ENCODE measurements at places on chromosomes 3 and 15.

- DNase-seq = no peak
These were observed 137.4 kb downstream of the SERPINI1 start for GRCh38 chr3:167872941-167873340.

GRCh38 chr3:12127391-12127790 lies 31.3 kb downstream of the TIMP4 start:
- no peak for DNase-seq

DNA sequence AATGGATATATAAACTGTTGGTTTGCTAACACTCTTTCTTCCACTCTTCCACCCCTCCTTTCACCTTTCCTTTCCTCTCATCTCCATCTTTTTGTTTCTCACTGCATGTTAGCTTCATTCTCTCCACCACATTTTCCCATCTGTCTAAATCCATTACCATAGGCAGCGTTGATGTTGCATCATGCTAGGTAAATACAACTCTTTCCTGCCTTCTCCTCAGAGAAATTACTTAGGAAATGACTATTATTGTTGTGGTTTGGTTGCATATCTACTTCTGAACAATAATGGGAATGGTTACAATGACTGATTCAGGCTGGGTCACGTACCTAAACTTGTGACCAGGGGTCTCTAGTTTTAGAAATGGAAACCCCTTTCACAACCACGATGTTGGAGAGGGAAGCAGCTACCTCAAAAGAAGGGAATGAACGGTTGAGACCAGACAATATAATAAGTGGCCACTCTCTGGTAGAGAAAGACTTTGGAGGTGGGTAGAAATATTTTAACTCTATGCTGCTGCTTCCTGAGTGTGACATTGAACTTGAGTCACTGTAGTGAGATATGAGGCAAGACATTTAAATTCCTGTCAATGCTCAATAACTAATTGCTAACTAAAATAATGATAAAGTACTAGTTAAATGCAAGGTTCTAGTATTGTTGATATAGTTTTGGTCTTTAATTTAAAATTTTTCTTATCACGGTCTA lies 314.1 kb upstream of the TGFBR2 start:
- no peak for DNase-seq

GRCh38 chr3:74059301-74059922 lies 434.7 kb upstream of the PDZRN3 start:
- no peak for DNase-seq

DNA sequence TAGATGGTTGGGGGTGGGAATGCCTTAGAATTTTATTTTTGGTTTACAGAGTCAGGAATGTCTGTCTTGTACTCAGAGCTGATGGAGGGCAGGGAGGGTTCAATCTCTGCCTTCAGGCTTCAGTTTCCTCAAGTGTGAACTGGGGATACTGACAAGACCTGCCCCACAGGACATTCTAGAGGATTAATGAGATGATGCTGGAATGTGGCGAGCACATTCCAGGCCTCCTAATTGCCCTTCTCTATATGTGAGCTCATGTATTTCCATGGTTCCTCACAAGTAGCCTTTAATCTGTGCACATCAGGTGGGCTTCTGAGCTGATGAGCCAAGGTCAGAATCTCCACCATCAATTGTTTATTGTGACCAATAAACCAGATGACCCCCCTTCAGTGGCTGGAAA lies 90.4 kb downstream of the CACNA2D3 start:
- no peak for DNase-seq

- DNase-seq = no peak
These were observed 654.9 kb upstream of the TBL1XR1 start for GRCh38 chr3:177852001-177852807.

DNA sequence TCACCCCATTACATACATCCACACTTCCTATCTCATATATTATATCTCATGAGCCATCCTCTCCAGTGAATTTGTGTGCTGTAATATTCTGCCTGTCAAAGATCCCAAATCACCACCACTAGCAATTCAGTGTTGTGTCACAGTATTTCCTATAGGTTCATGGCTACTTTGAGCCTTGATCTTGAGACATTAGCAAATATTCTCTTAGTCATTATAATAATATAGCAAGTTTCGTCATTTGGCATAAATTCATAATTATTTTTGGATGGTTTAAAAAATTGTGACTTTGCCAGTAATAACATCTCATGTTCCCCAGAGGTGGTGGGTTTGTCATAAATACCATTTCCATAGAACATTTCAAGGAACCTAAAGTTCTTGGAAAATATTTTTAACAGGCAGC lies 47.7 kb downstream of the CMSS1 start:
- no peak for DNase-seq

DNA sequence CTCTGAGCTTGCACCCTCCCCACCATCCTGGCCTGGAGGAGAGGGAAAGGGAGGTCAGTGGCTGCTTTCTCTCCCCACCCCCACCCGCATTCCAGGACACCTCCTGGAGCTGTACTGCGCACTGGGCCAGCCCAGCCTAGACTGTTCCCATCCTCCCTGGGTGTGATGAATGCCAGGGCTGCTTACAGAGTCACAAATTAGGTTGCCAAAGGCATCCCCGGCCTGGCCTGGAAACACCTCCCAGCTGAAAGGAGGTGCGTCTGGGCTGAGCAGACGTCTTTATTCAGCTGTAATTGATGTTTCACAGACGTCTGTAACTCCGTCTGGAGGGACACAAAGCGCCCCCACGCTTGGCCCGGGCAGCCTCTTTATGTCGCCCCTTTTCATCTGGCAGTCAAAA lies 47.6 kb downstream of the RHCG start:
- no peak for DNase-seq

DNA sequence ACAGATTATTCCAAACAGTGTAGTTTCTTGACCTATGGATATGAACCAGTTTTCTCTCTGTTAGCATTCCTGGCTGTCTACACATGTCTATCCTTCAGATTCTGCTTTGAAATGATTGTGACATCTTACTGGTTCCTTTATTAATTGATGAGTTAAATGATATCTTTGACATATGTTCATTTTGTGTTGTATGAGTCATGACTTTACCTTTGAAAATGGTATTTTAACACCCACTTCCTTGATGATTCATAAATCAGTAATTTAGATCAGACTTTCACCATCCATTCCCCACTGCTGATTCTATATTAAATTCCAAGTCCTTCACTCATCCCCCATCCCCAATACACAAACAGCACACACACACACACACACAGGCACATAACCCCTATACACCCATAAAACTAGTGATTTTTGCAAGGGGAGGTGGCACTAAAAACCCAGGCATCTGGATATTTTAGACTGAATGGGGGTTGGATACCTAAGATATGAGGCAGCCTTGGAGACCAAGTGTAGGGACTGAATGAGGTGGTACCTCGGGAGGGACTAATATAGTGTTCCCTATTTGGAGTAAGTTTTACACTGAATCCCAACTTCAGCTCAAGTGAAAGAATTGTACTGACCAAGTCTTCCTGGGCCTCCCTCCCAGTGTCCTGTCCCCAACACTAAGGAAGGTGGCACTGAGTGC lies 9.7 kb downstream of the CCK start:
- no peak for DNase-seq
